ENCODE measurements at places on chromosomes 2 and 18.

GRCh38 chr2:9565436-9566153 is 10.0 kb upstream of the ADAM17 start:
- no peak for DNase-seq

- no peak for DNase-seq
Observed at GRCh38 chr2:196200557-196200956, 29.2 kb upstream of the STK17B start.

GRCh38 chr2:8593243-8593642 is 88.6 kb upstream of the ID2 start:
- DNase-seq = no peak

GRCh38 chr2:152440460-152440859 is 105.5 kb downstream of the FMNL2 start:
- no peak for DNase-seq

DNA sequence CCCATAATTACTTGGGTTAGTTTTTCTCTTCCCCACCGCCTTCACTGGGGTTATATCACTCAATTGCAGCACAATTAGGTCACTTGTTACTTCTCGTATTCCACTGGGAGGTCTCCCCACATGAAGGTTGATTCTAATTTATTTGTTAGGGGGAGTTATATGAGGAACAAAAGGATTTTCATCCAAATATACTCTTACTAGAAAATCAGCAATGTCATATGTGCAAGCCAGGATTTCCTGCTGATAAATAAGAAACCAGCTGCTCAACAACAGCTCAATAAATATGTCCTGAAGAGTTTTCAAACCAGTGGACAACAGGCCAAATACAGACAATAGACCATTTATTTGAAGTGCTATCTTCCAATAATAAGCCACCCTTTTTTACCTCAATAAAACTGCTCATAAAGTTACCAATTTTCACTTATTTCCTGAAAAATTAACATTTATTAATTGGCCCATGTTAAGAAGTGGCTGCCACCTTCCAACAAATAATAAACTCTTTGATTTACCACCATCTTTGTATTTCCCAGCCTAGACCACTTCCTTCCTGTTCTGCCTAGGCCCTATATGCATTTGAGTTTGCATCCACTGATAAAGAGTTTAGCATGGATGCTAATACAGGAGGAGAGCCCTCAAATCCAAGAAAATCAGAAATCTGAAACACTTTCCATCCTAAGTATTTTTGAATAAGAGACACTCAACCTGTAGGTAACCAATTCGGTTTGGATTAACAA is 184.4 kb upstream of the SLC39A10 start:
- DNase-seq = no peak
